Progenitor cell of endocrine pancreas (in vitro differentiated cells): ENCODE measurements at places on chromosomes 3 and 15. TPM values are rescaled to one million over a fixed set of nuclear protein-coding genes. Genes with fewer than 3 reads are reported as not detected.
A peak's percentile ranks its signal among the peaks of the same experiment; 100 is the strongest.

GREM1 gene
- total RNA-seq, result 0.17 and 0.29 TPM in 2 replicates

LDHAL6B gene
- total RNA-seq, result not detected in 2 replicates

CATSPER2 gene
- total RNA-seq, result 7.7 and 10.7 TPM in 2 replicates

SPINT1 gene
- 213 and 217 TPM in 2 replicates for total RNA-seq

RGMA gene
- 11.4 and 11.8 TPM in 2 replicates for total RNA-seq

MEGF11 gene
- total RNA-seq, result 0.60 and 1.2 TPM in 2 replicates

DNA sequence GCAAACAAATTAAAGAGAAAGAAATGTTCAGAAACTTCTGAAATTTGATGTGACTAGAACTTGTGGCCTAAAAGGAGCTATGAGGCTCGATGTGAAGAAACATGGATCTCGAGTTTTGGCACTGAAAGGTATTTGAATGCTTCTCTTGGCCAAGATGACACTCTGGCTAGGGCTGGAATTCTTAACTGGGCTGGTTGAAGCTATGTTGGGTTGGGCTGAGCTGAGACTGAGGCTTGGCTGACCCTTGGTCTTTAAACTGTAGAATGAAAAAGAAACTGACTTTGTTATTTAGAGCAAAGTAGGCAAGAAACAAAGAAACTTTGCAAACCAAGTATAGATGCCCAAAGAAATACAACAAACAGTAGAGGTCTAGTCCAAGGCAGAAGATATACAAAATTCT, 28.1 kb upstream of the CLDN16 start:
- H3K36me3 ChIP-seq, result peaks cover 2% of the 10 kb centered on the region
- H3K4me3 ChIP-seq, result no peak overlapping the region
- no peaks in the 10 kb centered on the region for H3K27me3 ChIP-seq
- DNase-seq, result no peak

- H3K4me3 ChIP-seq, result no peak overlapping the region
- DNase-seq, result no peak
- H3K27ac ChIP-seq, result no peak overlapping the region
- H3K4me1 ChIP-seq, result peaks cover 2% of the 10 kb centered on the region
- H3K27me3 ChIP-seq, result no peaks in the 10 kb centered on the region
These were observed 339.1 kb downstream of the SATB1 start for GRCh38 chr3:18086078-18086477.

DNA sequence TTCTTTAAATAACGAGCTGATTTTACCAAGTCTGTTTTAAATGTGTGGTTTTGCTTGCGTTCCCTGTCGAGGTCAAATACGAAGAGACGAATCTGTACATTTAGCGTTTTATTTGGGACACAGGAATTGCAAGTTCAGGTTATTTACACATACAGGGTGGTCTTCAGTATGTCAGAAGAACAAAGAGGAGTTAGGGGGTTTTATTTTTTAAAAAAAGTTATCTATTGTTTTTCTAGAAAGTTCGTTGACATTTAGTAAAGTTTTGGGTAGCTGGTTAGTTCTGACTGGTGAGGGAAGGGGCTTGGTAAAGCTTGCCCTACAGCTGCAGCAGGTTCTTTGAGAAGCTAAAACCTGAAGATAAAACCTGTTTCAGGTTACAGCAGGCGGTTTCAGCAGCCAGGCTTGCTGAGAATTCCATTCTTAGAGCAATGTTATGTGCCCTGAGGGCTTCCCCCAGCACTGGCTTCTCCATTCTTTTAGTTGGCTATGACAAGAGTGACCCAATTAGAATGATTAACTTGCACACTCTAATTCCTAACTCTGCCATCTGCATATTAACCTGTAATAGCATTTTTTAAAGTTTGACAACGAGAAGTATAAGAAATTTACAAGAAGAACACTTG, 815 bp upstream of the ZNF280D start:
- no peak for DNase-seq
- peaks cover 7% of the 10 kb centered on the region for H3K36me3 ChIP-seq
- H3K4me3 ChIP-seq, result peak overlapping the region; percentile 33
- no peaks in the 10 kb centered on the region for H3K4me1 ChIP-seq
- H3K27me3 ChIP-seq, result no peaks in the 10 kb centered on the region
- H3K27ac ChIP-seq, result no peak overlapping the region

- no peak for DNase-seq
- no peak overlapping the region for H3K4me3 ChIP-seq
- peak overlapping the region; percentile 71 for H3K27ac ChIP-seq
- peaks cover 21% of the 10 kb centered on the region for H3K36me3 ChIP-seq
- H3K4me1 ChIP-seq, result peaks cover 43% of the 10 kb centered on the region
These were observed 38.3 kb downstream of the VGLL4 start for GRCh38 chr3:11605398-11605797.

- no peak overlapping the region for H3K4me3 ChIP-seq
- H3K27me3 ChIP-seq, result peaks cover 4% of the 10 kb centered on the region
- no peaks in the 10 kb centered on the region for H3K36me3 ChIP-seq
- peaks cover 6% of the 10 kb centered on the region for H3K4me1 ChIP-seq
These were observed 375.0 kb downstream of the WDR72 start for GRCh38 chr15:53384417-53384816.

DNA sequence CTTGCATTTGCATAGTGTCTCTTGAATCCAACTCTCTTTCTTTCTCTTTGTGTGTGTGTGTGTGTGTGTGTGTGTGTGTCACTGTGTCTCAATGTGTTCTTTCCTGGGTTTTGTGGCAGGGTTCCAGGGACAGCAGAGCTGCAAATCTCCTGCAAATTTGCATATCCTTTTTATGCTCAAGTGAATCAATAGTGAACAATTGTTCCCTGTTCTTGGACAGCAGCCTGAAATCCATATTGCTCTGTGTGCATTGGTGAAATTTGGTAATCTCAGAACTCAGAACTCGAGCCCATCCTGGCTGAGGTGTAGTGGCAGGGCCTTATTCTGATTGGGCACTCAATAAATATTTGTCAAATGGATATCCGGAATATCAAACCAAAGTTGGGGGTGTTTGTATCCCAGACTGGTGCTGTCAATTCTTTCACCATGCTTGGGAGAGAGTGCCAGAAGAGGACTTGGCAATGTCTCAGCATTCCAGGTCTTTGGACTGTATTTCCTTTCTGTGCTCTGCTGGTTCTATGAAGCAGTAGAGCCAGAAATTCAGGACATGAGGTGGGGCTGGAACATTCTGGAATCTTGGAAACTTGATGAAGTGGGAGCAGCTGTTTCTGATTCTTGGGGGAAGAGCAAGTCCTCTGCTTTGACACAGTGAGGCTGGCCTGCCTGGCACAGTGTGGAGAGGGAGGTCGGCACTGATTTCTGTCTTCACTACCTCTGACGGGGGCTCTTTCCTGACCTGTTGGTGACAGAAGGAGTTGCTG, 380.6 kb upstream of the C2CD4B start:
- H3K4me3 ChIP-seq, result no peak overlapping the region
- H3K4me1 ChIP-seq, result peaks cover 10% of the 10 kb centered on the region
- no peaks in the 10 kb centered on the region for H3K27me3 ChIP-seq
- no peaks in the 10 kb centered on the region for H3K36me3 ChIP-seq

- peaks cover 1% of the 10 kb centered on the region for H3K36me3 ChIP-seq
- DNase-seq, result no peak
- H3K27ac ChIP-seq, result no peak overlapping the region
- H3K4me3 ChIP-seq, result no peak overlapping the region
- H3K27me3 ChIP-seq, result peaks cover 3% of the 10 kb centered on the region
These were observed 37.4 kb upstream of the ARPP21 start for GRCh38 chr3:35601959-35602358.

DNA sequence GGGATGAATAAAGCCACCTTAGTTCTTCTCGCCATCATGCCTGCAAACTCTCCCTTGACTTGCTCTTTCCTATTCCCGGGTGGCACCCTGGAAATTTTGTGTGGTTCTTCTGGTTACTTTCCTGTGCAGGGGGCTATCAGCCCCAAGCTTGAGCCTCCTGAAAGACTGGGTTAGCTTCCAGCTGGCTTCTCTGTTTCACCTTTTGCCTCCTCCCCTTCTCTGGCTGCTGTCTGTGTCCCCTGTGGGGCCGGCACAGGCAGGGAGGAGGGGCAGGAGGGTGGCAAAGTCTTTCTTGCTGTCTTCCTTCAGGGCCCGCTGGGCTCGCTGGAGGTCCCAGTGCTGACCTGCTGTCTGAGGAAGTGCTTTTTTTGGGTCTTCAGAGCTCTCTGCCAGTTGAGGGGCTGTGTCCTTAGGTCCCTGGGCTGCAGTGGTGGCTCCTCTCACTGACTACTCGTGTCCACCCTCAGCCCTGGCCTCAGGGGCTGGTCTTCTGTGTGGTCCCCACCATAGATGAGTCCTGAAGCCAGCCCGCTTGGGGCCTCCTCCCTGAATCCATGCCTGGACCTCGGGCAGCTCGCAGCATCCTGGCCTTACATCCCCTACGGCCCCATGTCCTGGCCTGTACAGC, 196.5 kb downstream of the KLF13 start:
- peaks cover 5% of the 10 kb centered on the region for H3K4me1 ChIP-seq

DNA sequence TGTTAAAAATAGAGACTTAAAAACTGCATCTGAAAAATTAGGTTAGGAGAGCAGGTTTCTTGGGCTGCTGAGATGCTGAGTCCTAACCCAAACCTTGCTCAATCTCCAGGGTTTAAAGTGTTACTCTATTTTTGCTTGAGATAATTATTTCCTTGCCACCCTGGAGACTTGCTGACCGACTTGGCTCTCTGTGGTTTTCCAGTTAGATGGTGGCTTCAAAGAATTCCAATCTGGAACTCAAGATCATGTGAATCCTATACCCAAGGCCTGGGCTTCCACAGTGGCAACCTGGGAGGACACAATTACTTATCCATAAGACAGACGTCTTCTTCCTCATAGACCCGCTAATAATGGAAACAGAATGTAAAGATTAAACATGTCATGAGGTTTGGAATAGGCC, 47.7 kb downstream of the SUMF1 start:
- peak overlapping the region; percentile 18 for H3K27ac ChIP-seq
- peaks cover 2% of the 10 kb centered on the region for H3K4me1 ChIP-seq
- no peaks in the 10 kb centered on the region for H3K27me3 ChIP-seq
- H3K4me3 ChIP-seq, result no peak overlapping the region
- H3K36me3 ChIP-seq, result no peaks in the 10 kb centered on the region

DNA sequence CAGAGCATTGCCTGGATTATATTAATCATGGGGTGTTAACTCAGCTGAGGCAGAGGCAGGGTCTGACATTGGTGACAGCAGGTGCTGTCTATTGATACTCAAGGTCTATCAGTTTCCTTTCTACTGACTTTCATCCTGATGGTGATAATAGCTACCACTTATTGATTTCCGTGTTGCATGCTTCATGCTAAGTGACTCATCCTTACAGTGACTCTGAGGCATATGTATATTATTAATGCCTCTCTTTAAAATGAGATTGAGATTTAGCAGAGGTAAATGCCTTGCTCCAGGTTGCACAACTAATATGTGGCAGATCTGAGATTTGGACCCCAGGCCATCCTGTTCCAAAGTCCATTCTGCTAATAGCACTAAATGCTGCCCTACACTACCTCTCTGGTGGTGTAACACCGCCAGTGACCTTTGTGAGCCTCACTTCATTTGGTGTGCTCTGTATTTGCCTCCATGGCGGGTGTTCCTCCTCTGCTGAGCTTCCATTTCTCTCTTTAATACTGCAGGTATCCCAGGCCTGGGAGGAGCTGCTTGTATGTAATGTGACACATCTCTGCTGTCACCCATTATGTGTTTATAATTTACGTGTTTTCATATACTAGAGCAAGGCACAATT, 50.4 kb downstream of the GPR171 start:
- peaks cover 1% of the 10 kb centered on the region for H3K36me3 ChIP-seq
- H3K27ac ChIP-seq, result no peak overlapping the region
- H3K4me3 ChIP-seq, result no peak overlapping the region
- DNase-seq, result no peak
- peaks cover 9% of the 10 kb centered on the region for H3K4me1 ChIP-seq

GRCh38 chr3:136929977-136930670, 27.7 kb upstream of the IL20RB start:
- H3K4me3 ChIP-seq, result no peak overlapping the region
- H3K27ac ChIP-seq, result no peak overlapping the region
- H3K36me3 ChIP-seq, result peaks cover 19% of the 10 kb centered on the region
- peaks cover 1% of the 10 kb centered on the region for H3K4me1 ChIP-seq
- H3K27me3 ChIP-seq, result no peaks in the 10 kb centered on the region
